ENCODE measurements at places on chromosomes 7 and 10. TPM values are rescaled to one million over a fixed set of nuclear protein-coding genes. Genes with fewer than 3 reads are reported as not detected.

The EPDR1 gene
- 5.5 TPM for total RNA-seq

The LAMB4 gene
- total RNA-seq: 0.15 TPM

The CYP3A7 gene
- 0.34 TPM for total RNA-seq

The HMX2 gene
- not detected for total RNA-seq

The PNLIPRP3 gene
- total RNA-seq: not detected

The SPDYE8 gene
- not detected for total RNA-seq

The C10orf105 gene
- total RNA-seq: not detected

The CREB5 gene
- 5.9 TPM for total RNA-seq

The TLX1 gene
- not detected for total RNA-seq

The NUDT1 gene
- 88.9 TPM for total RNA-seq

The EBLN1 gene
- total RNA-seq: not detected

The CCDC172 gene
- total RNA-seq: not detected

The PLAC9 gene
- 23.6 TPM for total RNA-seq

The MYH16 gene
- under 0.01 TPM for total RNA-seq

The GRID2IP gene
- total RNA-seq: 0.15 TPM

The DGKB gene
- not detected for total RNA-seq

The IMMP2L gene
- 10.1 TPM for total RNA-seq

The CHAT gene
- not detected for total RNA-seq

The RRP12 gene
- total RNA-seq: 20.7 TPM

The HECW1 gene
- 1.8 TPM for total RNA-seq

The ANKRD2 gene
- total RNA-seq: 0.89 TPM

The ADGRA1 gene
- not detected for total RNA-seq

The SH2D4B gene
- total RNA-seq: not detected

The ANKRD61 gene
- total RNA-seq: not detected

The ALOX5 gene
- total RNA-seq: not detected

The HSPA12A gene
- 4.7 TPM for total RNA-seq

The COL26A1 gene
- not detected for total RNA-seq

The PNLIP gene
- total RNA-seq: not detected

The CDH23 gene
- total RNA-seq: under 0.01 TPM

The HNRNPH3 gene
- 25.6 TPM for total RNA-seq

The MRLN gene
- total RNA-seq: not detected

The LBX1 gene
- under 0.01 TPM for total RNA-seq
